Left cardiac atrium (tissue), 4 donors: ENCODE measurements at places on chromosomes 16 and 17. TPM values are rescaled to one million over a fixed set of nuclear protein-coding genes. Genes with fewer than 3 reads are reported as not detected.
A peak's percentile ranks its signal among the peaks of the same experiment; 100 is the strongest.

CACNG3 gene
- not detected for total RNA-seq

NECAB2 gene
- 0.91 TPM for total RNA-seq

DNA sequence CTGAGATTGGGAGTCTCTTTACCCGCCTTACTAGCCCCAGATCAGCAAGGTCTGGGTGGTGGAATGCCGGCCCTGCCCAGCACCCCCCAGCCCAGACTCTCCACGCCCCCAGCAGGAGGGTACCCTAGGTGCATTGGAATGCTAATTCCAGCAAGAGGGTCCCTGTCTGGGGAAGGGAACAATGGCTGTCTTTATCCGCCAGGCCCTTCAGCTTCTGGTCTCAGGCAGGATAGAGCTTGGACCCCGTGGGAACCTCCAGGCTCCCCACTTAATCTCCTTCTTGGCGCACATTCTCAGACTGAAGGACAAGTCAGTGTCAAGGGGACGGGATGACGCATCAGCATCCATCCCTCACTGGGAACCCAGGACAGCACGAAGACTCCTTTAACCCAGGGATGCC, 85.1 kb downstream of the LITAF start:
- DNase-seq, result no peak

DNA sequence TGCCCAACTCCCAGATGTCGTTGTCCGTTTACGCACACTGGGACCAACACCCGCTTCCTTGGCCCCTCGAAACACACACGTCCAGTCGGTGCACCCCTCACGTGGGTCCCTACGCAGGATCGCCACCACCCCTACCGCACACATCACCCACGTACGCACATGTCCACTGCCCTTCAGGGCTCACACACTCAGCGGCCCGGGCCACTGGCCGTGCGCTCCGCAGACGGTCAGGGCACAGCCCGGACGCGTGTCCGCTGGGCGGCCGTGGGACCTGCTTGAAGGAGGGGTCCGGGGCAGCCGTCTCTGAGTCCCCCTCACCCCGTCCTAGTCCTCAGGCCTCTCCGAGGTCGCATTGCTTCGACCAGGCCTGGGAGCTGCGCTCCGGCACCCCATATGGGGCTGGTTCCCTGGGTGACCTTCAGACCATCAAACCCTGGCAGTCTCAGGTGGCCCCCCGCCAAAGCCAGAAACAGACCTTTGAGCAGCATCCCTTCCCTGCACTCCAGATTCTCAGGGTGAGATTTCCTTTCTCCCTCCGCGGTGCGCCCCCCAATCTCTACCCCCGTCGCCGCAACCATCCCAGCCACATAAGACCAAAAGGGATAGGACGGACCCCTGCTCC, 914 bp upstream of the GPRC5B start:
- DNase-seq, result peak; percentile 31

- DNase-seq, result no peak
Observed at GRCh38 chr17:64974750-64975317, 55.6 kb upstream of the LRRC37A3 start.

DNA sequence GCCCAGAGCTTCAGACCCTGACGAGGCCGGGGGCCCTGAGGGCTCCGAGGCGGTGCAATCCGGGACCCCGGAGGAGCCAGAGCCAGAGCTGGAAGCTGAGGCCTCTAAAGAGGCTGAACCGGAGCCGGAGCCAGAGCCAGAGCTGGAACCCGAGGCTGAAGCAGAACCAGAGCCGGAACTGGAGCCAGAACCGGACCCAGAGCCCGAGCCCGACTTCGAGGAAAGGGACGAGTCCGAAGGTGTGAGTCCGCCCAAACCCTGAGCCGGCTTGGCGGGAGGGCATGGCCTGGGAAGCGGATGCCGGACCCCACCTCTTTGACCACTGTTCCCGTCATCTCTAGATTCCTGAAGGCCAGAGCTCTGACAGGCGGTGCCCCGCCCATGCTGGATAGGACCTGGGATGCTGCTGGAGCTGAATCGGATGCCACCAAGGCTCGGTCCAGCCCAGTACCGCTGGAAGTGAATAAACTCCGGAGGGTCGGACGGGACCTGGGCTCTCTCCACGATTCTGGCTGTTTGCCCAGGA, 4.4 kb downstream of the NOL3 start:
- no peak for DNase-seq

DNA sequence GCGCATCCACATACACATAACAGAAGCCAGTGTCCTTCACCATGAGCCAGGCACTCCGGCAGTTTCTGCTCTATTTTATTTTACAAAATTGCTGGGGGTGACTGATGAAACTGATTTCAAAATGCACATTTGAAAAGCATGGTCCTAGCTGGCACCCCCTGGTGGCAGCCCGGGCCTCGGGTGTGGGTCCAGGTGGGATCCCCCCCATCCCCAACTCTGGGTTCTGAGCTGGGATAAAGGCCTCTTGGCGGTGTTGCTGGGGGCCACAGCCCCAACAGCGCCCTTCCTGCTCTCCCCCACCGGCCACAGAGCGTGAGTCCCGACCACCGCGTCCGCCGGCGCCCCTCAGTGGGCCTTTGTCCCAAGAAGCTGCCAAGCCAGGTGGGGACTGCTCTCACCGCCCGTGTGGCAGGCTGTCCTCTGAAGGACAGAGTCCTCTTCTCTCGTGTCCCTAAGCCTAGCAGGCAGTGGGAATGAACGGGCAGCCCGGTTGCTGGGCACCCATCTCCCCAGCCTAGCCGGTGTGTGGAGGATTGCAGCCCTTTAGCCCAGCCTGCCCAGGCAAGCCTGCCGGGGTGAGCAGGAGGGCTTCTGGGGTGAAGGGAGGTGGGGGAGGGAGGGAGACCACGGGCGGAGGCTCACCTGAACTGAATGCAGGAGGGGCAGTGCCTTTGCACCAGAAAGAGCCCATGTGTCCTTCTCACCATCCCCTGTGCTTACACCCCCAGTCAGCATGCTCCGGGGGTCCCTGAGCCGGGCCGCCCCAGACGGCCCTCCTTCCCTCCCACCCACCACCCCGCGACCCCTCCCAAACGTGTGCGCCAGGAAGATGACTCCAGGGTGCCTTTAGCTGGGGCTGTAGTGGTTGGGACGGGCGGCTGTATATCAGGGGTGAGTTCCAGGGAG, 898 bp downstream of the SNAI3 start:
- no peak for DNase-seq

GRCh38 chr16:27471661-27472060, 69.7 kb downstream of the IL21R start:
- no peak for DNase-seq

- DNase-seq, result no peak
Observed at GRCh38 chr17:73089322-73090317, 2.9 kb downstream of the SLC39A11 start.

- DNase-seq, result no peak
Observed at GRCh38 chr16:1282324-1282973, 26.6 kb downstream of the TPSD1 start.

DNA sequence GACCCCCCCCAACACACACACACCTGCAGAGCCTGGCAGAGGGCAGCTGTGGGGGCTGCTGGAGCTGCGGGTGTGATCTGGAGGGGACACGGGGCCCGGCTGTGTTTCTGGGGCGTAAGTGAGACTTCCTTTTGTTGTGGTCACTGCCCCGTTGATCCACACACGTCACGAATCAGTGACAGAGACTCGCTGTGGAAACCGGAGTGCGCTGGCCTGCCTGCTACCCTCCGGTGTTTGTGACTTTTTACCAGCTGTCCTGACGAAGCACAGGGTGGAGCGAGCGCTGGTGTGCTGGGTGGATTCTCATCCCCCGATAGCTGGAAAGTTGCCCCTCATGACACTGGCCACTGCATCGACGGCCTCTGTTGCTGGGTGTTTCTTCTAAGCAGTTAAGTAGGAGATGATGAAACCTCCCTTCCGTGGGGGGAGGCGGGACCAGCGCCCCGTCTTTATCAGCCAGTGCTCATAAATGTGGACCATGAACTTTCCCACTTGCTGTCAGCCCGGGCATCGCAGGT, 2.3 kb downstream of the METRNL start:
- no peak for DNase-seq

GRCh38 chr16:30356401-30357084, 1.4 kb upstream of the CD2BP2 start:
- DNase-seq, result no peak

DNA sequence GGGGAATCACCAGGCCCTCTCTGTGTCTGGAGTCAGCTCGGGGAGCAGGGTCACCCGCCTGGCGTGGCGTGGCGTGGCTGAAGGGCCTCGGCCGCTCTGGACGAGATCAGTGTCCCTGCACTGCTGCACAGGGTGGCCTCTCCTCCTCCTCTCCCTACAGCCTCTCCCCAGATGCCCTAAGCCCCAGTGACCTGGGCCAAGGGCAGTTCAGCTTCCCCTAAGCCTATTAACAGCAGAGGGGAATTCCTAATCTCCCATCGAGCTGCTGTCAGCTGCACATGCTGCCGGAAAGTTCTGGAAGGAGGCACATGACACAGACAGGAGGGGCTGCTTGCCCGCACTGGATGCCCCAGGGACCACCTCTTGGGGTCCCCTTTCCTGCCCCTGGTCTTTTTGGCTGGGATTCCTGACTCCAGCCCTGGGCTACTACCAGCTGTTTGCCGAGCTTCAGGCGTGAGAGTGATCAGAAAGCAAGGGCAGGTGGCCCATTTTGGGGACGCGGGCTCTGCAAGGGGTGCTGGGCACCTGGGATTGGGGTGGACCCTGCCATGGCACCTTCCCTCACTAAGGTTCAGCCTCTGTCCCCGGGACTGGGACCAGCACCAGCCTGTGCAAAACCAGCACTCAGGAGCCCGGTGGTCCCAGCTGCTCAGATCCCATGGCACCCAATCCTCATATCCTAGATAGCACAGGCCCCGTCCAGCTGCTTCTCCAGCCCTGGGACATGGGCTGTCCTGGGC, 794 bp downstream of the PDE6G start:
- no peak for DNase-seq

DNA sequence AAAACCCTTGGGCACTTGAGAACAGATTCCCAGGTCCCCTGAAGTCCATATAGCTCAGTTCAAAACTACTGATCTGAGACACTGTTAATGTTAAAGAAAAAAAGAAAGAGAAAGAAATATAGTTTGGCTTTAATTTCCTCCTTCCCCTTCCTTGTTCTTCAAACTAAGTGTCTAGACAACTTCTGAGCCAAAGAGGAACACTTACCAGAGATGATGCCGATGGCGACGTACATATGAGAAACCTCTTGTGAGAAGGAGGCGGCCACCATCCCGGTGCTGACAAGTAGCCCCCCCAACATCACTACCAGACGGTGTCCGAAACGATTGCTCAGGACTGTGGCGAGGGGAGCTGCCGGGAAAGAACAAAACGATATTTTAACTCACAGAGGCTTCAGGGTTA, 17.2 kb downstream of the SLC16A6 start:
- no peak for DNase-seq

GRCh38 chr16:75865736-75866135, 139.4 kb upstream of the CPHXL start:
- no peak for DNase-seq

RUNDC3A gene
- 1.0 TPM for total RNA-seq

MYL11 gene
- total RNA-seq, result not detected

GRCh38 chr17:6204203-6204722, 134.1 kb downstream of the WSCD1 start:
- no peak for DNase-seq

DNA sequence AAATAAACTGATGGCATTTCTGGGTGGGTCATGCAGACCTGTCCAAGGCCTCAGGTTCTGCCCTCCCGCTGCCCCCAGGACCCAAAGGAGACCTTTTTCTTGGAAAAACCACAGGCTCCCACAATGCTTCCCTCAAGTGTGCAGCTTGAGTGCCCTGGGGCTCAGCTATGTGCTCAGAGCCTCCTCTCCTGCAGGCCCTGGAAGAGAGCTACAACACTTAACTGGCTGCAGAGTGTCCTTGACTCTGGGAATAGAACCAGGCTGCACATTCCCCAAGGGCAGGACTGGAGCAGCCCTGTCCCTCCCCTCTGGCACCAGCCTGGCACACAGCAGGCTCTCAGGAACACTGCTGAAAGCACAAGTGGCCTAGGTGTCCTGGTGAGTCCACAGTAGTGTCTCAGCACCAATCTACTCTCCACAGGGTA, 4.8 kb upstream of the SREBF1 start:
- peak; percentile 68 for DNase-seq

- DNase-seq, result no peak
Observed at GRCh38 chr16:81678326-81679095, 100.6 kb upstream of the PLCG2 start.

GRCh38 chr16:963913-964312, 6.9 kb downstream of the LMF1 start:
- no peak for DNase-seq

GRCh38 chr16:1777375-1778199, 4.7 kb upstream of the MRPS34 start:
- peak; percentile 28 for DNase-seq

DNA sequence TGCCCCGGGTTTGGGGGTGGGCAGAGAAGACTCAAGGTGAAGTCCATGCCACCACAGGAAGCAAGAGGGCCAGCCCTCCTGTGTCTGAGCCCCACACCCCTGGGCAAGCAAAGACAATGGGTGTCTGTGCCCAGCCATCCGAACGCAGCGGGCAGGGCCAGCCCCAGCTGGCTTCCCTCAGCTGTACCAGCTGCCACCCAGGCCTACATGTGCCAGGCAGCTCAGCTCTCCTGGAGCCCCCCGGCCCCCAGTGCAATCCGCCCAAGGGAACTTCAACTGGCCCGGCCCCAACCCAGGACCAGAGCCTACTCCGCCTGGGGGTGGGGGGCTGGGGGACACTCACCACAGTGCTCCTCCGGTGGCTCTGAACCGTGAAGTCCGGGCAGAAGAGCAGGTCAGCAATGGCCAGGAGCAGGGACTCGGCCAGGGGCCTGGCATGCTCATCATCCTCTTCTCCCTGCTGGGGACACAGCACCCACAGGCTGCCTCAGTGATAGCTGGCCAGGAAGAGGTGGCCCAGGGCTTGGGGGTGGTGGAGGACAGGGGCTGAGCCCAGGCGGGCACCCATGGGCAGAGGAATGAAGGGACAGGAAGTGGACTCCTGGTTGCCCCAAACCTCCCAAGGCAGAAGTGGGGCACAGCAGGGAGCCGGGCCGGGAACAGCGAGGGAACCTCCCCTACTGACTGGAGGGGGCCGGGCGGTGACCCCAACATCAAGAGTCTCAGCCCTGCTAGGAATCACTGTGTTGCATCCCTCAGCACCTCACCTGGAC, 9.8 kb downstream of the HID1 start:
- DNase-seq, result no peak

GRCh38 chr16:75578212-75578611, 12.0 kb downstream of the GABARAPL2 start:
- DNase-seq, result no peak

- peak; percentile 84 for DNase-seq
Observed at GRCh38 chr16:2147981-2148671, at the start of gene RAB26. TSS of gene RAB26 (plus strand) at chr16:2148625. CDS start at chr16:2148784, 159 bp downstream.

- DNase-seq, result no peak
Observed at GRCh38 chr17:74190807-74191406, 12.6 kb upstream of the RPL38 start.

GP1BA gene
- 0.15 TPM for total RNA-seq

DNA sequence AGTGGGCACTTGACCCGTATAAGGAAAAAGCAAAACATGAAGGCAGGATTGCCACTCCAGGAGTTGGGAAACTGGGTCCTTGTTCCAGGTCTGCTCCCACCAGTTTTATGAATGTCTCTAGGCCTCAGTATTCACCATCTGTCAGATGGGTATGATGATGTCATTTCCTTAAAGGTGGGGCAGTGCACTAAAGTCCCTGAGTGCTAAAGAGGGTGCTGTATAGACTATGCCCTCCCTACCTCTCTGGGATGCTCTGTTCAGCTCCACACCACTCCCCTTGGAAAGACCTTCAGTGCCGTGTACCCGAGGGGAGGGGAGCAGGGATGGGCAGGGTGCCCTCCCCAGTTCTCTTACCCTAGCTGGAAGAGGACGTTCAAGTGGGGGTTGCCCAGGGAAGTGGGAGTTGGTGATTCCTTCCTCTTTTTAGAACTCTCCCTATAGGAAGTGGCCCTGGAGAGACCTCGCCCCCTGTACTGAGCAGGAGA, 2.2 kb downstream of the LASP1 start:
- DNase-seq, result no peak
